ENCODE measurements at places on chromosomes 3 and 15. TPM values are rescaled to one million over a fixed set of nuclear protein-coding genes. Genes with fewer than 3 reads are reported as not detected.

The NAA80 gene
- total RNA-seq = 2.2 TPM

The PLAAT1 gene
- not detected for total RNA-seq

The ITPKA gene
- 5.2 TPM for total RNA-seq

The CXCR6 gene
- total RNA-seq = not detected

The TMEM207 gene
- not detected for total RNA-seq

The LSMEM2 gene
- total RNA-seq = not detected

The SLCO3A1 gene
- total RNA-seq = 4.1 TPM
